Stimulated activated CD4-positive, alpha-beta T cell treated with anti-CD3 and anti-CD28 coated beads, Interleukin-15, amount 100 ng/mL, for 1 hour (primary cell): ENCODE measurements at places on chromosomes 4 and X.

DNA sequence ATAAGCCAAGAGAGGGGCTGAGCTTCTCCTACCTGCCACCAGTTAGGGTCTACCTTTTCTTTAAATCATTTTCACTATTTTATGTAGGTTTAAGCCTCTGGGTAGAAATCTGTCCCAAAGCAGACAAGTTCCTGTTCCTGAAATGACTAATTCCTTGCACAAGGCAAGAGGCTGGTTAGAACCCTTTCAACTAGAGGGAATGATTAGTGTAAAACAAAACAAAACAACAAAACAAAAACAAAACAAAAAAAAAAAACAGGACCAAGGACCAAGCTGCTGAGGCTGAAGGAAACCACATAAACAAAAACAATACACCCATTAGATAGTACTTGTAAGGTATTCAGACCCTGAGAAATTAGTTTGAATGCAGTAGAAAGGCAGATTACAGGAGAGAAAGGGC is 62.7 kb downstream of the MAML3 start:
- no peak for DNase-seq

GRCh38 chr4:120680647-120681228 is 241.8 kb downstream of the PRDM5 start:
- DNase-seq, result no peak

DNA sequence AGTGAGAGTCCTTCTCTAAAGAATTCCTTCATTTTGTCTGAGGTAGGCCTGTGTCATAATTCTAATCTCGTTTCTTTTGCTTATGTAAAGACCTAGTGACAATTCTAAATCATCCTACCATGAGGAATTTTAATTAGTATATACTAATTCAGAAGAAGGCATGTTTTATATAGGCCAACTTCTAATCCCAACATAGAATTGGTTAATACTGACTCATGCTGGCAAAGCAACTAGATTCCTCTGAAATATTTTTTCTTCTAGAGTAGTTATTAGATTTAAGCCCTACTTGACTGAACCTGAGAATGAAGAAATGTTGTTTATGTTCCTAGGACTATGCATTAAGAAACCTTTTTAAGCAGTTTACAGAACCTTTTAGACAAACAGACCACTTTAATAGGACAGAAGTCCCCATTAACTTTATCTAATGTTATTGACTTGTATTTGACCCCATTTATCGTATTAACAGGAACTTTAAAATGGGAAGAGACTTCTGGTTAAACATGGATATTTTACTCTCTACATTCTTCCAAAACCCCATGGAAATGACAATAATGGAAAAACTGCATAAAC is 56.1 kb upstream of the EIF1AX start:
- no peak for DNase-seq

DNA sequence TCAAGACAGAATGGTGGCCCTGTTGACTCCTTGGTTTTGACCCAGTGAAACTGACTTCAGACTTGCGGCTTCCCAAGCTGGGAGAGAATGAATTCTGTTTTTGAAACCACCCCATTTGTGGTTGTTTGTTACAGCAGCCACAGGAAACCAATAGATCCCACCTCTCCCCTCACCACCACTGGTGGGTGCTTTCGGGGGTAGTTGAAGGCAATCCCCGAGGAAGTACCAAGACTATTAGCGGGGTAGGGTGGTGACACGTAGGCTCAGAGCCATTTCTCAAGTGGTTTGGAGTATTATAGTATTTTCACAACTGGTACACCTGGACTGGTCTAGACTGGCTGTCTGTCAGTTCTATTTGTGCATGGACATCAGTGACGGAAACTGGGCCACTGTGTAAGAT is 189.1 kb upstream of the RBPJ start:
- DNase-seq, result no peak

- no peak for DNase-seq
These were observed 91.2 kb upstream of the GPR50 start for GRCh38 chrX:151085207-151085606.

DNA sequence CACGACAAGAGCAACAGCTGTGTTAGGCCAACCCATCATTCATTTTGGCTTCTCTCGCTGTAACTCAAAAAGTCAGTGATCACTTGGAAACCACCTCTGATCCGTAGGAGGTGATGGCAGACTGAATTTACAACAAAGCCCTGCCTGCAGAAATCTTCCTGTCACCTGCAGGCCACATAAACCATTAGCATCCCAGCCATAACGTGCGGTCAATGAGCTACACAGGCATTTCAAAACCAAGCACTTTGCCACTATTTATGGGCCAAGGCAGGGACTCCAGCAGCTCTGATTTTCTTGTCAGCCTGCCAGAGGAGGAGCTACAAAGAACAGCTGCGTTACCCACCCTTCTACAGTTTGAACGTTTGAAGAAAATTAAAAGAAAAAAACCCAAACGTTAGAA is 228.1 kb upstream of the PPARGC1A start:
- no peak for DNase-seq

DNA sequence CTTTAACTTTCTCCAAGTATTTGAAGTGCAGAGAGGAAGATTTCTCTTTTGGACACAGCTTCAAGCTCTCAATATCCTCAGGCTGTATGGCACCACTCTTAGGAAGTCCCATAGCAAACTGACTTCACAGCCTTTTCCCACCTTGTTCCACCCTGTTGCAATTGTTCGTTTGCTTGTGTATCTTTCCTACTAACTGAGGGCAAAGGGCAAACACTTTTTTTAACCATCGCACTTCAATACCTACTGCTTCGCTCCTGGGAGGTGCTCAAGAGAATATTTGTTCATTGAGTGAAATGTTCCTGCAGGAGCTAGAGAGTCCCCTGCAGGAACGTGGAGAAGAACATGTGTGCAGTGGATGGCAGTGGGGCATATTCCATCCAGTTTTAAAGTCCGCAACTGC is 638.6 kb downstream of the BCOR start:
- no peak for DNase-seq
